ENCODE measurements at places on chromosomes 5 and 9. TPM values are rescaled to one million over a fixed set of nuclear protein-coding genes. Genes with fewer than 3 reads are reported as not detected.

Gene TAF11L2
- not detected for total RNA-seq

Gene CDX1
- total RNA-seq, result 0.50 TPM

Gene CORO2A
- total RNA-seq, result 11.1 TPM

Gene PANK3
- 82.9 TPM for total RNA-seq

Gene EPB41L4B
- 2.0 TPM for total RNA-seq

Gene WDR38
- total RNA-seq, result not detected

Gene C1QTNF3
- total RNA-seq, result 0.95 TPM

Gene NEURL1B
- total RNA-seq, result 7.5 TPM

Gene MED22
- total RNA-seq, result 25.2 TPM

Gene NMUR2
- not detected for total RNA-seq

Gene TMEM8B
- total RNA-seq, result 8.6 TPM

Gene GDNF
- total RNA-seq, result 20.5 TPM

Gene PCDHB2
- 44.3 TPM for total RNA-seq

Gene IL31RA
- total RNA-seq, result 4.7 TPM

Measured in astrocyte (in vitro differentiated cells and primary cell).